ENCODE measurements at places on chromosomes 6 and 20. TPM values are rescaled to one million over a fixed set of nuclear protein-coding genes. Genes with fewer than 3 reads are reported as not detected.

The OXT gene
- not detected for total RNA-seq

The PROCR gene
- total RNA-seq, result 1.2 TPM

The BHLHE23 gene
- not detected for total RNA-seq

The CRISP3 gene
- total RNA-seq, result not detected

The HSPA1L gene
- 2.7 TPM for total RNA-seq

The LY6G6D gene
- total RNA-seq, result 1.0 TPM

The RSPH3 gene
- total RNA-seq, result 1.3 TPM
